Left hindlimb (tissue), 1 donor: ENCODE measurements at places on chromosomes 7 and 10.

DNA sequence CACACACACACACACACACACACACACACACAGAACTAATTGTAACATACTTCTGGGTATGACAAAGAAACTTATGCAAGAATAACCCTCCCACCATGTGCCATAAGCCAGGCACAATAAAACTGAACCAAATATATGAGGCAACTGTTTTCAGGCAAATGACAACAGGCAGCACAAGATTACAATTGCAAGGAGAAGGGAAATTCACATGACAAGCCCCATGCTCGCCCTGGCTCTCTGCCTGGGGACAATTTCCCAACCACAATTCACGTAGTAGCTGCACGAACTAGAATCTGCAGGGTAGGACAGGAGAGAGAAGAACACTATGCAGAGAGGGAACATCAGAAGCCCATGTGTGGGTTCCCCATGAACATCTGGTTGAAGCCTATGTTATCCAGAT lies 143.3 kb downstream of the CALN1 start:
- DNase-seq, result no peak

DNA sequence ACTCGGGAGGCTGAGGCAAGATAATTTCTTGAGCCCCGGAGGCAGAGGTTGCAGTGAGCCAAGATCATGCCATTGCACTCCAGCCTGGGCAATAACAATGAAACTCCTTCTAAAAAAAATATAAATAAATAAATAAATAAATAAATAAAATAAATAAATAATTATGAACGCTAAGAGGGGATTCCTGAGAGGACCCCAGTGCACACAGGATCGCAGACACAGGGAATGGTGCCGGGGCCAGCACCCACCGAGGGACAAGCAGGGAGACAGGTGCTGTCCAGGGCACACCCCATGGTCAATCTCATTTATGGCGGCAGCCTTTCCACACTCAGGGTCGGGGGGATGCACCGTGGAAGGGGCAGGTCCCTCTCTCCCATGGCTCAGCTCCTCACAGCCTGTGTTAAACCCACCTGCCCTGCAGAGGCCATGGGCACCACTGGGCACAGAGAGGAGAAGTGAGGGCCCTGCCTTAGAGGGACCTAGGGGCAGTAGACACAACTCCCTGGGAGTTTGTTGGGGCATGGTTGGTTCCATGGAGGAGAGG lies 2.2 kb upstream of the RAMP3 start:
- no peak for DNase-seq

DNA sequence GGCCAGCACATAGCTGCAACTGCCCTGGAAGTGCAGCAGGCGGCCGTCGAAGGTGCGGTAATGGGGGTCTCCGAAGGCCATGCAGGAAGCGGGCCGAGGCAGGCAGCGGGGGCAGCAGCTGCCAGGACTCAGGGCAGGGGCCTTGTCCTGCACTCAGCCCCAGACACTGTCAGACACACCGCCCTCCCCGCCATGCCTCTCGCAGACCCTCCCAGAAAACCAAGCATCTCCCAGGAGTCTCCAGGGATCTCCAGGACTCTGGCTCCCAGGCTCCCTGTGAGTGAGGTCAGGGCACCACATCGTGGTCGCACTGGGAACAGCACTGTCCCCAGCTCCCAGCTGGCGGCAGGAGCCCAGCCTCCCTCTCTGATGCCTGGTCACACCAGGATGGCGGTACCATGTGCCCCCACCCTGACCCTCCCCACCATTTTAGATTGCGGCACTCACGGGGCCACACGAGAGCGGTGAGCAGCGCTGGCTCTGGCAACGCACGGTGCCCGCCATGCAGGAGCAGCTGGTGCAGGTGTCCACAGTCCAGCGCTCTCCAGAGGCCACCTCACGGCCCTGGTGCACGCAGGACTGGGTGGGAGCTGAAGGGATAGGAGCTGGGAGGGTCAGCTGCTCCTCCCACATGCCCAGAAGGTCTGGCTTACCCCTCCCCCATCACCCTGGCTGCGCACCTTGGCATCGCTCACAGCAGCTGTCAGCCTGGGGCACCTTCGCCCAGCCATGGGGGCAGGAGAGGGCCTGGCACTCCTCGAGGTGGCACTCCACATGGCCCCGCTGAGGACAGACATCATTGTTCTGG lies 17.5 kb downstream of the ATP6V1F start:
- DNase-seq, result peak; percentile 51

DNA sequence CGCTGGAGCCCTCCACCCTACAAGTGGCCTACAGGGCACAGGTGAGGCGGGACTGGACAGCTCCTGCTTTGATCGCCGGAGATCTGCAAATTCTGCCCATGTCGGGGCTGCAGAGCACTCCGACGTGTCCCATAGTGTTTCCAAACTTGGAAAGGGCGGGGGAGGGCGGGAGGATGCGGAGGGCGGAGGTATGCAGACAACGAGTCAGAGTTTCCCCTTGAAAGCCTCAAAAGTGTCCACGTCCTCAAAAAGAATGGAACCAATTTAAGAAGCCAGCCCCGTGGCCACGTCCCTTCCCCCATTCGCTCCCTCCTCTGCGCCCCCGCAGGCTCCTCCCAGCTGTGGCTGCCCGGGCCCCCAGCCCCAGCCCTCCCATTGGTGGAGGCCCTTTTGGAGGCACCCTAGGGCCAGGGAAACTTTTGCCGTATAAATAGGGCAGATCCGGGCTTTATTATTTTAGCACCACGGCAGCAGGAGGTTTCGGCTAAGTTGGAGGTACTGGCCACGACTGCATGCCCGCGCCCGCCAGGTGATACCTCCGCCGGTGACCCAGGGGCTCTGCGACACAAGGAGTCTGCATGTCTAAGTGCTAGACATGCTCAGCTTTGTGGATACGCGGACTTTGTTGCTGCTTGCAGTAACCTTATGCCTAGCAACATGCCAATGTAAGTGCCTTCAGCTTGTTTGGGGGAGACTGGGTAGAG lies at the start of gene COL1A2:
Gene COL1A2, plus strand, starts transcription at position 459 of the 704 bp plus-strand sequence. Its CDS starts 137 bp downstream, at position 596.
- DNase-seq, result peak; percentile 98

DNA sequence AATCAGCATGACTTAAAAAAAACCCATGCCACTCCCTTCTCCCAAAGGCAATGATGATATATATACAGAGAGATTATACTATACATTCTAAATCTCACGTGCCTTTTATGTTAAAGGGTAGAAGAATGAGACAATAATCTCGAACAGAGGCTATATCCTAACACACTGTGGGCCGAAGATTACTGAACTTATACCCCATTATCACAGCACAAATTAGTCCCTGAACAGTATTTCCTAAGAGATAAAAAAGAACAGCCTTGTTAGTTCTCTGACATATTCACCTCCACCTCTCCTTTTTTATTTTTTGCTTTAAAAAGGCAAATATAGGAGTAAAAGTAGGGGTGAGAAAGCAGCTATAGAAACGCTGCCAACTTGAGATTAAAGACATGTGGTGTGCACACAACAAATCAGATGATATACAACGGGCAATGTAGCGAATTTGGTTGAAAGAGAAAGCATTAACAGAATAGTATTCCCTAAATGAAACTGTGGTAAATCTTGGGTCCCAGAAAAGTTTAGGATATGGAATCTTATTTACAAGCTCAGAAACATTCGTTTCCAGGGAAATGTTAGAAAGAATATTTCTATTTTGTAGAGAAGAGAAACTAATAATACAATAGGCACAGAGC lies 69.5 kb downstream of the JMJD1C start:
- DNase-seq, result no peak

- DNase-seq, result no peak
Measured at GRCh38 chr7:3034591-3035150, 9.0 kb downstream of the CARD11 start.

DNA sequence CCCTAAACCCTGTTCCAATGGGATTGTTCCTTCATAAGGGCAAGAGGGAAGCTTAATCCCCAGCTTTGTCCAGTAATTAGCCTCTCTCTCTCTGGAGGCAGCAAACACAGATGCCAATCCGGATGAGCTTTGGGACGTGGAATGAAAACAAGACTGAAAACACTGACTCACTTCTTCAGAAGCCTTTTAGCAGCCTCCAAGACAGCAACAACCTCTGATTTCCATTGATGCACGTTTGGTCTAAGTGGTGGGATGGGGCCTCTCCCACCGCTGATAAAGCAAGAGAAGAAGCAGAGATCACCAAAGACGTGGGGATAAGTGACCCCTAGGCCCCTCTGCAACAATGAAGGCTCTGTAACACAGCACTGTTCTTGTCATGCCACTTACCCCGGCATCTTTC lies 5.8 kb upstream of the GFRA1 start:
- DNase-seq, result no peak

DNA sequence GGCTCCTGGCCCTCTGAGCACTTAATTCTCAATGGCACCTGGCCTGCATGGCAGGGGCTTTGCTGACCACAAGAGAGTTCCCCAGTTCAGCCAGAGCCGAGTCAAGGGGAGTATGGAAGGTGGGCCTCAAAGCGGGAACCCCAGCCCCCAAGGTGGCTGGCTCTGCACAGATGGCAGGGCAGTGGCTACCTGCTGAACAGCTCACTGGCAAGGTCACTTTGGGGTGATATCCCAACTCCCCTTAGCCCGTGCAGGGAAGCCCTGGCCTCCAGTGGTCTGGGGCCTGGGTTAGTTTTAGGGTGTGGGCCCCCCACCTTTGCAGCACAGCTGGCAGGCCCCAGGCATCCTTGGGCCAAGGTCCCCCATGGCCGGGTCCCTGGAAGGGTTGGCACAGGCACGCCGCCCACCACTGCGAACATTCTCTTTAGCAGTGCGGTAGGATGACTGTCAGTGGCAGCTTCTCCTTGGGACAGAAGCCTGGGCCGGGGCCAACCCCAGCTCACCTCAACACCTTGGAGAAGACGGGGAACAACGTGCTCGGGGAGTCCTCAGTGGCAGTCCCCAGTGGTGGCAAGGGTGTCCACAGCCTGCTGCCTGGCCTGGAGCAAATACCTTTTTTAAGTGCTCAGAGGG lies 36.8 kb downstream of the PPIF start:
- peak; percentile 22 for DNase-seq

DNA sequence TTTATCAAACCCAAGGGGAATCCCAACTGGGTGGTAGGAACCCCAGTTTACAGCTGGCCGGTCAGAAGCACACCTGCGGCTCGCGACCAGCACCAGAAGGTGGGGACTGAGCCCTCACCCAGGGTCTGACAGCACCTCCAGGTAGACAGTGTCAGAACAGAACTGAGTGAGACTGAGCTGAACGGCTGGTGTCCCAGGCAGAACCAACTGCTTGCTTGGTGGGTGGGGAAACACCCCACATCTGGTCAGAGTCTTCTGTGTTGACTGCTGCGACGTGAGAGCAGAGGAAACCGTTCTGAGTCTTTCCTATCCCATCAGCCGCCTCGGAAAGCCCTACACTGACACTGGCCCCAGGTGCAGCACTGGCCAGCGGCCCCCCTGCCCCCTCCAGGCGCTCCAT lies 160.7 kb downstream of the MAD1L1 start:
- no peak for DNase-seq

DNA sequence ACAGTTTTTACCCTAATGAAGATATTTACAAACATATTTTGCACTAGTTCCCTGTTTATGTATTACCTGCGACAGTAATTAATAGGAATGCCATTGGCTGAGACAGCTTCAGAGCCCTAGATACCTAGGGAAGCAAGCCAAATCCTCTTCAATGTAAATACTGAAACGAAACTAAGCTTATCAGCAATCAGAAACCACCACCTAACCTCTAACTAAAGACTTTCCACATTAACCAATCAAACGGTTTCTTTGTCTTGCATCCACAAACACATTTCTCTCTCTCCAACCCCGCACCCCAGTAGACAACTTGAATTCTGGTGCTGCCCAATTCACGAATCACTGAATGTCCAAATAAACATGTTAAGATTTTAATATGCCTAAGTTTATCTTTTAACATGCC lies 474.4 kb upstream of the C7orf33 start:
- DNase-seq, result no peak

GRCh38 chr10:80473692-80474596 lies 19.8 kb downstream of the TSPAN14 start:
- no peak for DNase-seq

DNA sequence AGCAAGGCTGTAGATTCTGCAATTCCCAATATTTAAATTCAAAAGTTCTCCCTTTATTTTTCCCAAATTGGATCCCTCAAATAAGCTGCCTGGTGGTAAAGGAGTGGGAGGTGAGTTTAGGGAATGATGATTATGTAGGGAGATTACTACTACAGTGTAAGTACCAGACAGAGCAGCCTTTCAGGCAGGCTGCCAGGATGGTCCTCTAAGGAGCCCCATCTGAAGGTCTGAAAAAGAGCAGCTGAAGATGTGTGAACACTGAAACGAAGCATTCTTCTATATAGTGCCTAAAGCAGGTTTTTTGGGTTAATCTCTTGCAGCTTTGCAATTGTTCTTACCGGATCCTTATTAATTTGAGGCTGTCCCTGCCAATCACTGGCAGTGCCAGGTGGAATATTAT lies 84.7 kb downstream of the CREB5 start:
- DNase-seq, result no peak

GRCh38 chr7:48188776-48189520 lies 17.7 kb downstream of the ABCA13 start:
- DNase-seq, result no peak

GRCh38 chr10:102628451-102628911 lies 15.8 kb upstream of the TRIM8 start:
- no peak for DNase-seq

DNA sequence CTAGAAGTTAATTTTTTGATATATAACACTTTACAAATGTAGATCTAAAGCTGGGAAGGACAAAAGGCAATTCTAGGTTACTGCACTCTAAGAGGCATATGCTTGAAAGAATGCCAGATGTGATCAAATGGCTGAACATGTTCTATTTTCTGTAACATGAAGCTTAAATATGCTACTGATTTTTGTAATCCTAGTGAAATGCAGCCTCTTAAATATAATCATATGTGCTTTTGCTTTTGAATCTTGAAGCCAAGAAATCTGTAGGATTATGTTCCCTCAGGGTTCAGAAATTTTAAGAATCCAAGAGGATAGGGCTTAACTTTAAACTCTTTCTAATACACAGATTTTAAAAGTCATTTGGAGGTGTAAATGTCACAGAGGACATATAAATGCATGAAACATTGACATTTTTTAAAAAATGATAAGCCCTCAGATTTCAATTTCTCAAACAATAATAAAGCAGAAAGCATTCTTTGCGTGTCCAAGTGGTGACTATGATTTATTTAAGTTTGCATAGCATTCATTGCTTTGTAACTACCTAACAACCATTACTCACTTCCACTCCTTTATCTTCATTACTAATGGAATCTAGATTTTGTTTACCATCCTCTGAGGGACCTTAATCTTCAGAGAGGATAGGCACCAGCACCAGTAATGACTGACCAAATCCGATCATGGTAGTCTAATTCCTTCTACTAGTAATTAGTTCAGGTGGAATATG lies 170.4 kb downstream of the MAGI2 start:
- no peak for DNase-seq

GRCh38 chr10:108132303-108132702 lies 967.8 kb upstream of the SORCS1 start:
- DNase-seq, result no peak

- no peak for DNase-seq
Measured at GRCh38 chr7:115146148-115146547, 224.3 kb downstream of the MDFIC start.
